ENCODE measurements at places on chromosomes 7 and 10.

DNA sequence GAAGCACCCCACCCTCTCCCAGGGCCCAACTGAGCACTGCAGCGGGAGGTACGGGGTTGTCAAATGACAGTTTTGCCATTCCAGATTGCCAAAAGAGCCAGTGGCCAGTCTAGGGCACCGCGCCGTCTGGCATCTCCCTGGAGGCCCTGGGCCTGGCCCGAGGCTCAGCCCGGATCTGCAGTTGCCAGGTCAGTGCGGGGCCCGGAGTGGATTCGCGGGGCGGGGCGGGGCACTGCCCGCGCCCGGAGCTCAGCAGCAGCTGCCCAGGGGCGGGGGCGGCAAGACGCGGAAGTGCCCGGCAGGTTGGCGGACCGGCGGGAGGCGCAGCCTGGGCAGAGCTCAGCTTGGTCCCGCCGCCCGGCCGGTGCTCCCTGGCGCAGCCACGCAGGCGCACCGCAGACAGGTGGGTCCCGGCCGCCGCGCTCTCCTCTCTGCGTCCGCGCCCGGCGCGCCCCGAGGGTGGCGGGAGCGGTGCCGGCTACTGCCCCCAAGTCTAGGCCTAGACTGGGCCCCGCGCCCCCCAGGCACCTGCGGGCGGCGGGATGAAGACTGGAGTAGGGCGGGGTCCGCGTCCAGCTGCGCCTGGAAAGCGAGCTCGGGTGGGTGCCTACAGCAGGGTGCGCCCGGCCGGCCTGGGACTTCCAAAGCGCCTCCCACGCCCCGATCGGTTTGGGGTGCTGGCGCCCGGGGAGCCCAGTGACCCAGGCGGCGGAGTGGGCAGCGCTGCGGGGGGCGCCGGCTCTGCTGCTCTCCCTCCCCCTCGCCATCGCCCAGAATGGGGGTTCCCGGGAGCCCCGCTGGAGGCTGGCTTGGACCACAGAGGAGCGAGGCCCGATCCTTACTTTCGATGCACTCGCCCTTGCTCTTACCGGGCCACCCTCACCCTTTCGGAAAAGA is at the start of gene IRF5:
Gene IRF5, plus strand, starts transcription at position 281 of the 897 bp plus-strand sequence. CDS start 4,155 bp downstream, outside the sequence.
- DNase-seq = no peak

DNA sequence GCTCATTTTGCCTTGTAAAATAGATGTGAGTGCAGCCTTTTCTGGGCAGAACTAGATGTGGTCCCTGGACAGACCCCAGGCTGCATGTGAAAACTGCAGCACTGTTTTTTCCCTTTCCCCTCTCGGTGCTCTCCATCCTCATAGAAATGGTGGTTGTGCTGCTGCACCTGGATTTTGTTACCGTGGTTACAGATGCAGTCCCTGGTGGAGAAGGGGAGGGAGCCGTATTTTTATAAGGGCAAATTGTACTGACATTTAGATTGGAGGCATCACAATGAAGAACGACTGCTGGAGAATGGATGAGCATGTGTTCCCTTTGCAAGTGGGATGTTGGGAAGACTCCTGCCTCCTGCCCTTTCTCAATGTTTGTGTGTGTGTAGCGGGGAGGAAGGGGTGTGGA is 469.9 kb downstream of the CCSER2 start:
- no peak for DNase-seq

GRCh38 chr10:91146146-91146545 is 74.3 kb upstream of the PCGF5 start:
- no peak for DNase-seq

DNA sequence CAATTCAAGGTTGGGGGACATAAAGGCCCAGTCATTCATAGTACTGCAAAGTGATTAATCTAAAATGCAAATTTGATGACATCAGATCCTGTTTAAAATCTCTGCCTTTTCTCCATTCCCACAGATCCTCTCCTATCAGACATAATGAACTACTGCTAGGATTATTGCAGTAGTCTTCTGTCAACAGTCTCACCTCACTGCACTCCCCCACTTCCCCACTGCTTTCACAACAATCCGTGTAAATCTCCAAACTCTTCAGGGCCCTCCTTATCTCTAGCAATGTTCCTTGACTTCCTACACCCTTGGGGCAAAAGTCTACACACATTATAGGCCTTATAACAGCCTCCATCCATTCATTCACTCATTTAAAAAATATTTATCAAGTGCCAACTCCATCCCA is 112.4 kb downstream of the KBTBD2 start:
- DNase-seq = no peak

DNA sequence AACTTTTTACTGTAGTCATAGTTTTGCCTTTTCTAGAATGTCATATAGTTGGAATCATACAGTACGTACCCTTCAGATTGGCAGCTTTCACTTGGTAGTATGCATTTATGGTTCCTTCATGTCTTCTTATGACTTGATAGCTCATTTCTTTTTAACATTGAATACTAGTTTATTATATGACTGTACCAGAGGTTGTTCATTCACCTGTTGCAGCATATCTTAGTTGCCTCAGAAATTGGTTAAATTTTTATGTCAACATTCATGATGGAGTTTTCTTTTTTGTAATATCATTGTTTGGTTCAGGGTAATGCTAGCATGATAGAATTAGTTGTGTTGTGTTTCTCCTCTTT is 94.8 kb upstream of the CDK13 start:
- DNase-seq = no peak
